Amniotic epithelial cell (primary cell): ENCODE measurements at places on chromosomes 11 and 22.

- no peak for DNase-seq
Measured at GRCh38 chr11:133399855-133400625, 132.3 kb downstream of the OPCML start.

DNA sequence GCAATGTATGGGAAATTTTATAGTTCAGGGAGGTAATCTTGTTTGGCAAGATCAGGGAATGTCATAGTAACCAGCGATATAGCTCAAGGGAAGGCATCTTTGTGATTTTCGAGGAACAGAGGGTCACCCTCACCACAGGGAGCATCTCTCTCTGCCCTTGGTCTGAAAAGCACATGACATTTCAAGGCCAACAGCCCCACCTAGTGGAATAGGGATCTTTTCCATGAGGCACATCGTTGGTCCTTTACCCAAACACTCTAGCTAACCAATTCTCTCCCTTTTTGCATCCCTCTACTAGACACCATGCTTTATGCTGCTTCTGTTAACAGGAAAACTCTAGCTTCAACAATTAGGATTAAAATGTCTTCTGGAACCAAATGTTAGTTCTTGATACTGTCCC lies 179.0 kb downstream of the GRM5 start:
- DNase-seq, result peak; percentile 17

- DNase-seq, result no peak
Measured at GRCh38 chr11:125408311-125408711, 87.8 kb downstream of the FEZ1 start.

DNA sequence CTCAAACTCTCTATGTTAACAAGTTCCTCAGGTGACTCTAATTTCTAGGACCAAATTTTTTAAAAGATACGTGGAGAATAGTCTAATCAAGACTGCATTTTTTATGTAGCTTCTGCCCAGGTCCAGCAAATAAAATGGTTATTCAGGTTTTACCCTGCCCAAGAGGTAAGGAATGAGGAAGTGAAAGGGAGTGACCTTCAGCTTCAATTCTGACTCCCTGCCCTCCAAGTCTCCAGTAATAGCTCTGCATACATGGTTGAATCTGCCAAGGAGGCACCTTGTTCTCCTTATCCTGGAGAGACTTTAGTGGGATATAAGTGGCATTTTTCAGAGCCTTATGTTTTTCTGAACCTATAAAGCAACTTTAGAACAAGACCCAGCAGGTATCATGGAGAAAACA lies 15.5 kb downstream of the MUC15 start:
- DNase-seq, result no peak

- DNase-seq, result no peak
Measured at GRCh38 chr11:129631201-129631600, 184.4 kb upstream of the TMEM45B start.

DNA sequence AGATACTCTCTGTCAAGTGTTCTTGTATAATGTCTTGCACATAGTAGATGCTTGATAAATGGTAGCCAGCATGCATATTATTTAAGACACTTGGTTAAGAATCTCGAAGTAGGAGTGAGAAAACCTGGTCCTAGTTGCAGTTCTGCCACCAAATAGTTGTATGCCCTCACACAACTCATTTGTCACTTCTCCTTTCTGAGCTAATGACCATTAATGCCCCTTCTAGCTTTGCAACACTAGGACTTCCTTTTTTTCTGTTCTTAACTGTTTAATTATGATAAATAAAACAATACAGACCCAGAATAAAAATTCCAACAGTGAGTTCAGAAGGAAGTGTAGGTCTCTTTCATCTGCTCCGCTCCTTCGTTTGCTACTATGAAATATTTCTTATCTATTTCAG lies 453.6 kb downstream of the TMEM135 start:
- no peak for DNase-seq

GRCh38 chr22:40758390-40758789 lies 60.8 kb downstream of the SLC25A17 start:
- DNase-seq, result no peak

- no peak for DNase-seq
Measured at GRCh38 chr11:24861440-24861839, 364.6 kb downstream of the LUZP2 start.

- no peak for DNase-seq
Measured at GRCh38 chr11:79428406-79428805, 12.4 kb downstream of the TENM4 start.

- no peak for DNase-seq
Measured at GRCh38 chr11:79182794-79183193, 258.0 kb downstream of the TENM4 start.

DNA sequence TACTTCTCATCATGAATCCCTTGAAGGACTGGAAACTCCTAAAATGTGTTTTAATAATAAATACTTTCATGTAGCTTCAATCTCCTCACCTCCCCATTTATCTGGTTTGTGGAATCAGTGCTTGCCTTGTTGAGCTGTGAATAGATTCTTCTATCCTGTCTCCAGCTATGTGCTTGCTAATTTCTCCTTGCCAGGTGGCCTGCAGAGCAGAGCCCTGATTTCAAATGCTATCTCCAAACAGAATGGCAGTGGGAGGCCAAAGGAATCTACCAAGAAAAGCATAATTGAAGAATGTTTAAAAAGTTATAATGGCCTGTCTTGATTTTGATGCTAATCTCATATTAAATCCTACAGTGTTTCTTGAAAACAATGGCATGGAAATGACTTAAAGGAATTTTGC lies 309.3 kb upstream of the CHORDC1 start:
- DNase-seq, result no peak

DNA sequence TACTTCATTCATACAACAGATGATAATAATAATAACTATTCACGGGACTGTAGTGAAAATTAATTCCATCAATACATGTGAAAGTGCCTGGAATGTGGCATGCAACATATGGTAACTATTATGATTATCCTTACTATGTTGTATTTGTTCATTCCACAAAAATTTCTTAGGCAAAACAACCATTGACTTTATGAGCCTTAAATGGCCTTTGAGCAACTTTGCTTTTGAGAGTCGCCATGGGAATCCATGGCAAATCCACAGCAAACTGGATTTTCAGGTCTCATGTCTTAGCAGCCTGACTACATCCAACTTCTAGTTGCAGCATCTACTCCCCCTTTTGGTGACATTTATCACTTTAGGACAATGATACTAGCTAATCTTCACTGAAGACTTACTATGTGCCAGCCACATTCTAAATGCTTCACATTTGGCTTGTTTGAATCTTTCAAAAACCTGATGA lies 56.8 kb downstream of the SLC1A2 start:
- DNase-seq, result no peak

DNA sequence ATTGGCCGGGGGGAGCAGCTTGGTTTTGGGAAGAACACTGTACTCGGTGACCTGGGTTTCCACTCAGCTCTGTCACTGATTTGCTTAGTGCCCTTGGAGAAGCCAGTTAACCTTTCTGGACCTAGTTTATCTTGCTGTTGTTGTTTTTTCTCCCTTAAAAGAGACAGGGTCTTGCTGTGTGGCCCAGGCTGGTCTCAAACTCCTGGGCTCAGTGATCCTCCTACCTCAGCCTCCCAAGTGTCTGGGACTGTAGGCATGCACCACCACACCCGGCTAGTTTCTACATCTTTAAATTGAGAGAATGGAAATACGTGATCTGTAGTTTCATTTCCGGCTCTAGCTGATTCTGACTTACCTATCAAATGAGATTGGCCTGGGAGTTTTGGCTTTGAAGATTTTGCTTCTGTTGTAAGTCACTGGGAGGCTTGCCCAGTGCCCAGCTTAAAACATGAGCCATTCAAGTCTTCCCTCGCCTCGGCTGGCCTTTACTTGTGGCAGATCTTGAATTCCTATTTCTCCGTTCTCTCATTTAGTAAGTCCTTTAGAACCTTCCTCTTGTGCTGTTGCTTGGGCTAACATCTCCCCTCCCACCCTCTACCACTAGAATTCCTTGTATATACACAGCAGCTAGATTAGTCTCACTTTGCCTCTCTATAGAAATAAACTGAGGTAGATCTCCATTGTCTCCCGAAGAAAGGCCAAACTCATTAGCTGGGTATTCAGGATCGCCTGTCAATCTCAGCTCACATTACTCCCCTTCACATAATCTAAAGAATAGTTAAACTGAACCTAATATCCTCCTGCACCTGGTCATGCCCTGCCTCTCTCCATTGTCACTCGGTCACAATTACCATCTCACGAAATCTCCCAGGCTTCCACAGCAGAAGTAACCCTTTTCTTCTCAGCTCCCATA lies 87.7 kb upstream of the SLC25A18 start:
- no peak for DNase-seq

DNA sequence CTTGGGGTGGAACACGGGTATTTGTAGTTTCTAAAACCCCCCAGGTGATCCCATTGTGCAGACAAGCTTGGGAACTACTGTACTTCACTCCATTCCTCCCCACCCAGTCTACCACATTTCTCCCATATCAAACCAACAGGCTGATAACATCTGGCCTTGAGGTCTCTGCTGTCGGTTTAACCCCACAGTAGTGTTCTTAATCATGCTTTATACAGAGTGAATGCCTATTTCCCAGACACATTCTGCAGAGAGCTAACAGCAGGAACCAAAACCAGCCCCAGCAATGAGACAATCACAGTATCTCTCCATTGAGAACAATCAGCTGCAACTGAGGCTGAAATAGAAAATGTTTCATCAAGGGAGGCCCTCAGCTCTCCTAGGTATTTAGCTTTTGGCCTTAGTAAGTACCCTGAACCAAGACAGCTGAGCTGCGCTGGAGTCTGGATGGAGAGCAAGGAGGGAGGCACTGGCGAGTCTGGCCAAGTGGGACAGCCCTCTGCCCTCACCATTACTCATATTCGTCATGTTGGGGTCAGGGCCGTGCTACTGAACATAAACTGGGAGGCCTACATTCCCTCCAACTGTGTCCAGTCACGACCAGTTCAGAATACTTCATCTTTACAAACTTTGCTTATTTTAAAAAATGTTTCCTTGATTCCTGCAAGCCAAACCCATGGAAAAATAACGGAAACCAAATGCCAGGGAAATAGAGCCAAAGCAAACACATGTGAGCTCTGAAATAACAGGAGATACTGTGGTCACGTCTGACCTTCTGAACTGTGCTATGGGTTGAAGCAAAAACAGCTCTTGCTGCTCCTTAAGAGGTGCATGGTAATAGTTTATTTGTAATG lies 81.0 kb downstream of the CCDC34 start:
- peak; percentile 87 for DNase-seq

- DNase-seq, result no peak
Measured at GRCh38 chr22:22997262-22997898, 72.9 kb upstream of the GNAZ start.

- DNase-seq, result no peak
Measured at GRCh38 chr22:49344161-49344560, 483.5 kb downstream of the BRD1 start.

GRCh38 chr11:89189776-89190175 lies 12.1 kb downstream of the TYR start:
- no peak for DNase-seq

GRCh38 chr22:27993201-27993635 lies 74.2 kb upstream of the PITPNB start:
- DNase-seq, result no peak

DNA sequence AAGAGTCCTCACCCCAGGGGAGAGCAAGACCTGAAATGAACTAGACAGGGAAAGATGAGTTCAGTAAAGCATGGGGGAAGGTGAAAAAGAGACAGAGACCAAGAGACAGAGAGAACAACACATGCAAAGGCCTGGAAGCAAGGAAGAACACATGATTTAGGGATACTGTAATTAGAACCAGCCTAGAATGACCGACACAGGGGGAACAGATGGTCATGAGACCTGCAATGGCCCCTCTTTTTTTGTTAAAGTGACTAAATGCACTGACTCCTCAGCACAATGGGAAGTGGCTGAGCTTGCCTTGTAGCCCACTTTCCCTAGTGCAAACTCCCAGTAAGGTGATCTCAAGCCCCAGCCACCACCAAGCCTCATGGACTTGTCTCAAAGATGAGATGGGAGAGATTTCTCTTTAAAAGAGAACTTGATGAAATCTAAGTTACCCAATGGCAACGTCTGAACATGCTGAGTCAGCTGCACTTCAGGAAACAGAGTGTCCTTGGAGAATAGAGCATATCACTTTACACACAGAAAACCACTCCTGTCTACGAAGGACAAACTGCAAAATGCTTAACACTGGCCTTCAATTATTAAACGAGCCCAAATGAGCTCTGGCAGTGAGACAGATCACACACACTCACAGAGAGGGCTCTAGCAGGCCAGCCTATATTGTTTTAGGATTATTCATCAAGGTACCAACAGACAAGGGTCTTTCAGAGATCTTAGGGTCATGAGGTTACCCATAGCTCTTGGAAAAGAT lies 91.0 kb downstream of the SERGEF start:
- DNase-seq, result peak; percentile 77

- no peak for DNase-seq
Measured at GRCh38 chr11:61279934-61280659, 15.0 kb downstream of the VWCE start.

- DNase-seq, result peak; percentile 9
Measured at GRCh38 chr11:121884626-121885025, 231.4 kb downstream of the BLID start.

DNA sequence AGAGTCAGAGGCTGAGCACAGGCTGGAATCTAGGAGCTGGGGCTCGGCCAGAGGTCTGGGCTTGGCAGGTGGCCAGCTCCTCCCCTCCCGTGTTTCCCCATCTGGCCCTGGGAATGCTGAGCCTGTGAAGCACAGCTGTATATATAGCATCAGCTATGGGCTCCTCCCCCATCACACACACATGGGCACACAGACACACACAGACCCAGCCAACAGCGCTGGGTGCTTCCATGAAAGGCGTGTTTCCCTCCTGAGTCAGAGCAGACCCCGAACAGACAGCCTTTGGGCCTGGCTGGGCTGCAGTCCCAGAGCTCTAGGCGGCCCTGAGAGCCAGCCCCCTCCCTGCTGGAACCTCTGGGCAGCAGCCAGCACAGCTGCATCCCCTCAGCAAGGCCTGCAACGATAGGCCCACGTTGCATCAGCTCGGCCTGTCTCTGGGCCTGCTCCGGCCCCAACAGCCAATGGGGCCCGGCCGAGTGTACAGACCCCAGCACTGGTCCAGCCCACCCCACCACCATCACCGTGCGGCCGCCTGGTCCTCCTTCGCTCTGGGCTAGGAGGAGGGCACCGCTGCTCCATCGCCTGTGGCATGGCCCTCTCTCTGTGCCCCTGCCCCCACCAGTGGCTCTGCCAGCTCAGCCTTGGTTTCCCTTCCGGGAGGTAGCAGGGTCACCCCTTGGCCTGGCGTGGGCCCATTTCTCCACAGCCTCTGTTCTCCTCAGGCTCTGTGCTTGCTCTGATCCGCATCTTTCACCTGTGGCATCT lies 7.6 kb upstream of the SERPINH1 start:
- peak; percentile 100 for DNase-seq

- peak; percentile 57 for DNase-seq
Measured at GRCh38 chr11:33753304-33753967, 17.2 kb upstream of the CD59 start.

- DNase-seq, result no peak
Measured at GRCh38 chr22:49735411-49735900, 92.2 kb downstream of the BRD1 start.

- DNase-seq, result no peak
Measured at GRCh38 chr22:27159716-27160295, 502.4 kb downstream of the MIAT start.
